Activated effector memory CD4-positive, alpha-beta T cell treated with anti-CD3 and anti-CD28 coated beads, Interleukin-2, amount 50 U/mL, for 16 hours (primary cell): ENCODE measurements at places on chromosomes 5 and 9.
A peak's percentile ranks its signal among the peaks of the same experiment; 100 is the strongest.

GRCh38 chr5:133478199-133478985 is 133.9 kb downstream of the FSTL4 start:
- DNase-seq: no peak

GRCh38 chr5:157214861-157215513 is 34.3 kb downstream of the ITK start:
- no peak for DNase-seq

DNA sequence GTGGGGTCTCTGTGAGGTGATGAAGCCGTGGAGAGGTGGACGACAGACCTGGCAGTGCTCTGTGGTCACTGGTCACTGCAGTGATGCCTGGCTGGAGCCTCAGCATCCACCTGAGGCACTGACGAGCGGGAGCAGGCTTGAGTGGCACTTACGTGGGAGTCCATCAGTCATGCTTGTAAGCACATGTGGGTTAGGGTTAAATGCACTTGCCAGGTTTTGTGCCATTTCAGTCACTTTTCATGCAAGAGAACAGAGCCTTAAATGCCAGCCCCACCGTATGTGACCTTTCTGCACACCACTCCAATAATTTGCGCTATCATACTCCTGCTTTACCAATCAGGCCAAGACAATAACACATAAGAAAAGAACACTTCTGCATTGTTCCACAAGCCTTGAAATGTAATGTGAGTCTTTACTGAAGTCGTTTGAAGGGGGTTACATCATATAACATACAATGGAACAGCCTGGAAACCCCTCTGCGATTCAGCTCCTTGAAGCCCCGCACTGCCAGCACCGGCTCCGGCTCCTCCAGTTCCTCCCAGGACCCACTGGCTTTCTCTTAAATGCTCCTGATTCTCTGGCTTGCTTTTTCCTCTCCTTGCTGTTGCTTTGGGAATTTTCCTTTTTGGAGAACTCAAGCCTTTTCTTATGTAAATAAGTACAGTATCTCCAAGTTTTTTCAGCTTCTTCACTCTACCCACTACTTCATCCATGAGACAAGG is 59.4 kb upstream of the CTXN3 start:
- DNase-seq: no peak

DNA sequence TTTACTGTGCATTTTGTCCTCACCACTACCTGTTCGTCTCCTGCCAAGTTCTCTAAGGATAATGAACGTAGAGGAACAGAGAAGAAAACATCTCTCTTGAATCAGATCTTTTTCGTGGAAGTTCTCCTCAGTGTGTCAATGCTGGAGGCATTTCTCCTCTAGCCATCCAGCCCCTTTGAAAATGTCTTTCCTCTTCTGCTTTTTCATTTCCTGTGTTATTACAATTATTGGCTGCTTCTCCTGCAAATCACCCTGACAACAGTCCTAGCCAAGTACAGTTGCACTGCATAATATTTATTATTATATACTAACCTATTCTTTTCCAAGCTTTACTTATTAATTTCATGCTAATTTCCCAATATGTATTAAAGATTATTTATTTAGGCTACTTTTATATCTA is 61.8 kb upstream of the TRPM3 start:
- no peak for DNase-seq

DNA sequence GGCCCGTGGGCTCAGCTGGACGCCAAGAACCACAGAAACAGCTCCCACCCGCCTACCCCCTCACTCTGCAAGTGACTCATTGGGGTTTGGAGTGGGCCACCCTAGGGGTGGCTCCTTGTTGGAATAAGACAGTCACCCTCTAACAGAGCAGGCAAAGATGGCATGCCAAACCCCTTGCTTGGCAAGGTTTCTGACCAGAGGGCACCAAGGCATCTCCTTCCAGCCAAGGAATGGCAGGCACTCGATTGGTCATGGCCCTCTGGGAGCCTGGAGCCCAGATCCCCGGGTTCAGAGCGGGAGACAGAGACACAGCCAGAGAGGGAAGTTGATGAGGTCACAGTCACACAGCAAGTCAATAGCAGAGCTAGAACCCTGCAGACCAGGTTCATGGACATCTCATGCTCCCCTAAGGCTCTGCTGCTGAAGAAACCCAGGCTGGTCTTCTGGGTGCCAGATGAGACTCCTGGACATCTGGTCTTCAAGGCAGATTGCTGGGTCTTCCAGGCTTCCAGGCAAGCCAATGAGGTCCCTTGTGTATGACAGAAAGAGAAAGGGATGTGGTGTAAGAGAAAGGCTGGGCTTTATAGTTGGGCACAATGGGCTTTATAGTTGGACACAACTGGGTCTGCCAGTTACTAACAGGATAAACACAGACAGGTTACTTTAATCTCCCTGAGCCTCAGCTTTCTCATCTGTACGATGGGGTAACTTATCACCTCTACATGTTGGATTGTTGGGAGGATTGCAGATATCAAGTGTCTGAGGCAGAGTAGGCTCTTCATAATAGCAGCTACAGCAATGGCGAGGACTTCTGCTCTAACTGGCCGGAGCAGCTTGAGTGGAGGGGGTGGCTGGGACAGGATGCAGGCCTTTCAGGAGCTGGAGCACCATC is 23.3 kb upstream of the KIF12 start:
- DNase-seq: peak; percentile 16

GRCh38 chr5:169544264-169544950 is 39.2 kb upstream of the SPDL1 start:
- DNase-seq: no peak

DNA sequence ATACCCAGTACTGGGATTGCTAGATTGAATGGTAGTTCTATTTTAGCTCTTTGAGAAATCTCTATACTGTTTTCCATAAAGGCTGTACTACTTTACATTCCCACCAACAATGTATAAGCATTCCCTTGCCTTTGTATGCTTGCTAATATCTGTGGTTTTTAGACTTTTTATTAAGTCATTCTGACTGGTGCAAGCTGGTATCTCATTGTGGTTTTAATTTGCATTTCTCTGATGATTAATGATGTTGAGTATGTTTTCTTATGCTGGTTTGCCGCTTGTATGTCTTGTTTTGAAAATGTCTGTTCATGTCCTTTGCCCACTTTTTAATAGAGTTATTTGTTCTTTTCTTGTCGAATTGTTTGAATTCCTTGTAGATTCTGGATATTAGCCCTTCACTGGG is 512.7 kb upstream of the PAPPA start:
- DNase-seq: no peak

DNA sequence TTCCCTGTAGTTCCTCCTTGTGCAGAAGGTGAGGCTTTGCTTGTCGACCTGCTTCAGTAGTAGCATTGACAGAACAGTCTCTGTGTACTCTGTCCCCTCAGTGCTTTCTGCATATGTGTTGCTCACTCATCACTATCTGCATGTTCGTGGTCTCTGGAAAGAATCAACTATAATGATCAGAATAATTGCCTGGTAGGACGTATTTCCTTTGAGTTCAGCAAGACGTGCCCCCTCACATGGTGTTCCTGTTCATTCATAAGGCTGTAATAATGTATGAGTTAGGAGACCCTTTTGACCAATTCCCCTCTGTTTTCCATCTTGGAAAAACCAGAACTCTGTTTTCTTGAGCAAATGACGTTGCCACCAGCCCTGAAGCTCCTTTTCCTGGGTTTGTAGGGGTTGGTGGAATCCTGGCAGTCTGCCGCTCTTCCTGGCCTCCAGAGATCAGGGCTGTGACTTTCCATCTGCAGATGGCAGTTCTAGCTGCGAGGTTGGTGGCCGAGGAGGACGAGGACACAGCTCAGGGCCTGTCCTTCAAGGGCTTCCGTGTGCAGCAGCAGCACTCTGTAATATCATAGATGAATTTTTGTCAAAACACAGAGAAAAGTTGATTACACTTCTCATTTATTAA is 61.9 kb downstream of the EXOSC2 start:
- no peak for DNase-seq

GRCh38 chr9:2677915-2678889 is 39.1 kb upstream of the KCNV2 start:
- no peak for DNase-seq

GRCh38 chr5:102737805-102738469 is 17.2 kb upstream of the PAM start:
- no peak for DNase-seq

DNA sequence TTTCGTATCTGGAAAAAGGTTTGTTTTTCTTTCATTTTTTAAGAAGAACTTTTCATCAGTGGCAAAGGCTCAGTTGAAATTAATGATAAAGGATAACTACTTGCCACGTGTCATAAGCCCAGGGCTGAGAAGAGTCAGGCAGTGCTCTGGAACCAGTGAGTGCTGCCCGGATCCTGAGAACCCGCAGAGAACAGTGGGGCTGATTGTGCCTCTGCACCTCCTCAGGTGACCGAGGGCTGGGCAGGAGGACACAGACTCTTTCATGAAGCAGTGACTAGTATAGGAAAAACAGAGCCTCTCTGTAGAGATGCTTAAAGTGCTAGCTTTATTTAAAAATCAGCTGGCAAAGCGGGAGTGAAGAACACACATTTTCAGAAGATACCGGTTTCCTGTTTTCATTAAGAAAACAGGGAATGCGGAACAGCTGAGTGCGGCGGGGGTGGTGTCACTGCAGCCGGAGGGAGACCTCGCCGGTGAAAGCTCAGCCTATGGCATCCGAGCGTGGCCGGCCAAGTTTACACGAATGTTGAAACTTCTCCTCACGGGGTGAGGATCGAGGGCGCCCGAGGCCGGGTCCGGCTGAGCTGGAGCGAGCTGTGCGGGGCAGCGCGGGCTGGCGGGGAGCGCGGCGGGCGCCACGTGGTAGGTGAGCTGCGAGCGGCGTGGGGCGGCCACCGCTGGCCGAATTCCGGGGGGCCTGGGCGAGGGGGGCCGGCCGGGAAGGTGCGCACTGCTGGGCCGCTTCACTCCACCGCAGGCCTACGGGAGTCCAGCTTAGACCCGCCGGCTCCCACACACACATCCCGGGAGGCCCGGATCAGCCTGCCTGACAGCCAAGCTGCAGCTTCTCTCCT is 134.7 kb upstream of the DMRT1 start:
- peak; percentile 68 for DNase-seq

DNA sequence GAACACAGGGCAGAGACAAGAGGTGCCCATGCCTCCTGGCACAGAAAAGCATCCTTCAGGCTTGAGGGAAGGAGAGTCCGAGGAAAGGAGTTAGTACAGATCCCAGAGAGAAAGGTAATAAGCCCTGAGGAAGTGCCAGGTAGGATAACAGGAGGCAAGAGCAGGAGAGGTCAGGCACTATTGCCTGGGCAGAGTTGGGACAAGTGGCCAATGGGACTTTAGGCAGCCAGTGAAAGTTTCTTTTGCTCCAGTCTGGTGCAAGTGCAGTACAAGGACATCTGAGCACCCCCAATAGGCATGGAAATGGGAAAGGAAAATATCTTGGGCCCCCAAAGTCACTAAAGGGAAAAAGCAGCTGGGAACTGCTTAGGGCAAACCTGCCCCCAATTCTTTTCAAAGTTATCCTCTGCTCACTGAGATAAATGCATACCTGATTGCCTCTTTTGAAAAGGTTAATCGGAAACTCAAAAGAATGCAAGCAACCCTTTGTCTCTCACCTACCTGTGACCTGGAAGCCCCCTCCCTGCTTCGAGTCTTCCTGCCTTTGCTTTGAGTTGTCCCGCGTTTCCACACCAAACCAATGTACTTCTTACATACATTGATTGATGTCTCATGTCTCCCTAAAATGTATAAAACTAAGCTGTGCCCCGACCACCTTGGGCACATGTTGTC is 46.5 kb downstream of the ELOVL7 start:
- no peak for DNase-seq

- no peak for DNase-seq
These were observed 100.9 kb downstream of the GNA14 start for GRCh38 chr9:77547106-77547730.

DNA sequence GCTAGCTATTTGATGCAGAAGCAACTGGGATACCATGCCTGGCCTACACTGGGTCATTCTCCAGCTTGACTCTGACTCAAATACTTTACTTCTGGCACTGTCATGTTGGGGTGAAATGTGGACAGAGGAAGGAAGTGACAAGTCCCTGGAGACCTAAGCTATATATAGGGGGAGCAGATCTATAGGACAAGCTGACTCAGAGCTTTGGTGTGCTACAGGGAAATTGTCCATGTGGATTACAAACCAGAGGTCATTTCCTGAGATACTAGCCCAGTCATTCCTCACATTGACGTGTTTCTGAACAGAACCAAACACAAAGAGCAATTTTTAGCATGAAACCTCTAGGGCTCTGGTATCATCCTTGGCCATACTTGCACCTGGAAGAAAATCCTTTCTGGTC is 531.6 kb upstream of the CLINT1 start:
- no peak for DNase-seq

GRCh38 chr5:131992370-131992769 is 19.1 kb downstream of the ACSL6 start:
- DNase-seq: no peak

GRCh38 chr9:2655411-2655901 is 33.9 kb downstream of the VLDLR start:
- peak; percentile 67 for DNase-seq

- no peak for DNase-seq
These were observed 1.8 kb upstream of the IL3 start for GRCh38 chr5:132058646-132059042.

DNA sequence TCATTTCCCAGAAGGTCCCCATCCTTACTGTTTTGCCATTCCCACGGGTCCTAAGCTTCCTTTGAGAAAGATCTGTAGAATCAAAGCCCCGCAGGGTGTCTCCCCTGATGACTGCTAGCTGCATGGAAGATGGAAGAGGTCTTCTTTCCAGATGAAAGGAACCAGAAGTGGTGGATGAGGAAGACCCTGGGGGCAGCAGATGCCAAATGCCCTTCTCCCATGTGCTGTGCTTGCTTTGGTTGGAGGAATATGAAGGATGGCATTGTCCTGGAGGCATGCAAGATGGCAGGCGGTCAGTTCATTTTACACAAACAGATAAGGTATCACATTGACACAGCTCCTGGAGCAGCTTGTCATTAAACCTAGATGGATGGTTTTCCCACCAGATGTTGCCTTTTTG is 25.8 kb upstream of the CER1 start:
- DNase-seq: no peak

- DNase-seq: no peak
These were observed 77.3 kb downstream of the NFIB start for GRCh38 chr9:14236591-14236990.

DNA sequence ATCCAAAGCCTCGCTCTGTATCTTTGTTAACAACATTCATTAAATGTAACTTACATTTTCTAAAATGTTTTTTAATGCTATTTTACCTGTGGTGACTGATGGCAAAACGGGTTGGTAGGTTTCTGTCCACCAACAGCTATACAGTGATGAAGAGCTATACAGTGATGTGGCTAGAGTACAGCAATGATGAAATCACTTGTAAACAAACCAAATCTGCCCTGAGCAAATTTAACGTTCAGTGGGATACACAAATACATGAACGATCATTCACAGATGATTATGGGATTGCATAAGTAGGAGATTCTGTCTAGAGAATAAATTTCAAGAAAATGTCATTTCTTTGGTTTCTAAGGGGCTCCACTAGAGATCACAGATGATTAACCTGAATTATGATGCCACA is 132.7 kb downstream of the MPDZ start:
- DNase-seq: no peak

DNA sequence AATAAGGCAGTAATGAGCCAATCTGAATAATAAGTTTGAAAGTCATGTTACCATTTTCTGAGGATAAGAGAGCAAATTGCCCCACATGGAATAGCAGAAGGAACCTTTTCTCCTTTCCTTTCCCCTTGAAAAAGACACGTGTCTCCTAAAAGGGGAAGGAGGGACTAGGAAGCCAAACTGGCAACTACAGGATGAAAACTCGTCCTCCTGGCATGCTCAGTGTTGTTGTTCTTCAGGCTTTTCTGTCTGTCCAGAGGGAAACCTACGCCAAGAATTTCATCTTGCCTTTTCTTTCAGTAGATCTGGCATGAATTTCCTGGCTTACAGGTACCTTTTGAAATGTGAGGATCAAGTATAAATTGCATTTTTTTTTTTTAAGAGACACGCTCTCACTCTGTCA is 355.9 kb upstream of the TLE4 start:
- DNase-seq: no peak
